CD4-positive, CD25-positive, alpha-beta regulatory T cell (primary cell): ENCODE measurements at places on chromosomes 5 and 9.

- no peak for DNase-seq
Measured at GRCh38 chr5:2102819-2103776, 220.4 kb upstream of the IRX4 start.

DNA sequence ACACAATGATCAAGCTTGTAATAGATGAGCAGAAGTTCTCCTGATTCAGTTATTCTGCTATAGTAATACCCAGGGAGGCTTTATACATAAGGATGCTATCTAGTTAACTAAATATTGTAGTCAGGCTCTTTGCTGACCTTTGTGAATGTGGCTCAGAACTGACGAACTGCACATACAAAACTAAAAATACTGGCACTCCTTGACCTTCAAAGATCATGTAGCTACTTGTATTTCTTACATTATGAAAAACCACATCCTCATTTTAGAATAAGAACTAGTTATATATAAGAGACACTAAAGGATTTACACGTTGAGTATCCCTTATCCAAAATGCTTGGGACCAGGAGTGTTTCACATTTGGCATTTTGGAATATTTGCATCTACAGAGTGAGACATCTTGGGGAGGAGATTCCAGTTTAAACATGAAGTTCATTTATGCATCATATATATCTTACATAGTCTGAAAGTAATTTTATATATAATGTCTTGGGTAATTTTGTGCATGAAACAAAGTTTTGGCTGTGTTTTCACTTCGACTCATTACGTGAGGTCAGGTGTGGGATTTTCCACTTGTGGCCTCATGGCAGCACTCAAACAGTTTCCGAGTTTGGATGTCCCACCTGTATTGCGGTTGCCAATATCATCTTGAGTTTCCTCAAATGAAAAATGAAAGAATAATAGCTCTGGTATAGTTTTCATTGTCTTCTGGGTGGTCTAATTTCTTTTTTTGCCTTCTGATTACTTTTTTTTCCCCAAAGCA lies 58.4 kb upstream of the FBXL7 start:
- DNase-seq: no peak

DNA sequence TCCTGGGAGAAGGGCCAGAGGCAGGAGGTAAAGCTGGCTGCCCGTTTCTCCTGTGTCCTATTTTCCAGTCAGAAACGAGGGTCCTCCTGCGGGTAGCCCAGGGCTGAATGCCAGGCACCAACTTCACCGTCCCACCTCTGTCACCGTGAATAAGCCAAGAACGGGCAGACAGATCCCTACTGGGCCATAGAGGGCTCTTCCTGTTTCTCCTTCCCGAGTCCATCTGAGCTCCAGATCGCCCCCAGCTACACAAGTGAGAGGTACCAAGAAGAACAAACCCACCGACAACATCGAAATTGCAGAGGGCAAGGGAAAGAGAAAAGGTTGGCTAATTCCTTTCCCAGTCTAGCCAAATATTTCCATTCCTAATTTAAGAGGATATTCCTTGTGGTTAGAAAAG lies 93.7 kb downstream of the SPOCK1 start:
- DNase-seq: no peak

- no peak for DNase-seq
Measured at GRCh38 chr9:117340422-117340821, 74.4 kb downstream of the ASTN2 start.

- no peak for DNase-seq
Measured at GRCh38 chr9:7313389-7313788, 486.2 kb downstream of the DMAC1 start.

DNA sequence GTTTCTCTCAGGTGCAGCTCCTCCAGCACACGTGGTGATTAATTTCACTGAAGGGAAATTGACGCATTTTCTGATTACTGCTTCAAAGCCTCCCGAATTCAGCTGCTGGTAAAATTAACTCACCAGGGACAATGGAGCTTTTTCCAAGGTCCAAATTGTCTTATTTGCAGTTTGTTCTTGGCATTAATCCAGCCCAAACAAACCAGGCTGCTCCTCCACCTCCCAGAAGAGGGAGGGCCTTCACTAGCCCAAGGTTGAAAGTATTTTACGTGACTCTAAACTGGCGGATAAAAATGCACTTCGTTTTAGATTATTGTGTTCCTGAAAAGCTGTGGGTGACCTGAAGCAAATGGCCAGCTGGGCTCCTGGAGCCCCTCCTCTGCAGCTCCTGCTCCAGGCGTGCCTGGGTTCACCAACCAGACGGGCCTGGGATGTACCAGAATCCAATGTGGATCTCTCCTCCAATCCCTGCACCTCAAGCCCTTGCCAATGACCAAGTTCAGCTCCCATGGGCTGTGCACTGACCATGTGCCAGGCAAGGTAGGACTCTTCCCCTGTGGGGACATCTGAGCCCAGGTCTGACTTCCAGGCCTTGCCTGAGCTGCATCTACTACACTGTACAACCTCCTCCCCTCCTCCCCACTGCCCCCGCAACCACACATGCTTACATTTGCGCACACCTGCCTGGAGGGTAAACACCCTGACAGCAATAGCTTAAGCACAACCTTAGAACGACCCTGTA lies 193.4 kb downstream of the CDK5RAP2 start:
- DNase-seq: no peak

DNA sequence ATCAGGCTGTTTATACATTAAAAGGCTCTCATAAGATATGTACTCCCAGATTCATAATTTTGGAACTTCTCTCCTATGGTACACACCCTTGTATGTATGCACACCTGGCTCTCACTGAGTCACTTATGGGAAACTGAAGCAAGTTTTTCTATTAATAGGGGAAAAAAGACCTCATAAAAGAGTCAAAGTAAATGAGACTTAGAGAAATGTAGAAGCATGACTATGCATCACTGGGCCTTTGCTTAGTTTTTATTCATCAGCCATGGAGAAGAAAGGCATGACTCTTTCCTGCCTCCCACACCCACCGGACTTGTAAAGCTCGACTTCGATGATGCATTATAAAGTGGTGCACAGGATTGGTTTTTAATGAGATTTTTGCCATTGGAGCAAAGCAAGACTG lies 28.2 kb downstream of the MTAP start:
- DNase-seq: no peak

DNA sequence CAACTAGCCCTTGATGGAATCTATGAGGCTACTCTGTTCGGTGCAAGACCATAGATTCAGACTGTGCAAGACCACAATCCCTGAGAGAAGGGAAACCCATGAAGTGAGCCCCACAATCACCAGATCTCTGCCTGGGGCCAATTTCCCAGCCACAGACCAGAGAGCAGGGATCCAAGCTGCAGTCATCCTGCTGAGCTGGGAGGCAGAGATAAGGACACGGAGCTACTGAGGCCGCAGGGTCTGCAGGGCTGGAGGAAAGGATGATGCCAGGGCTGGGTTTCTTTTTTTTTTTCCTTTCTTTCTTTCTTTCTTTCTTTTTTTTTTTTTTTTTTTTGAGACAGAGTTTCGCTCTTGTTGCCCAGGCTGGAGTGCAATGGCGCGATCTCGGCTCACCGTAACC lies 47.7 kb upstream of the FUBP3 start:
- no peak for DNase-seq
